ENCODE measurements at places on chromosomes 3 and 15.

DNA sequence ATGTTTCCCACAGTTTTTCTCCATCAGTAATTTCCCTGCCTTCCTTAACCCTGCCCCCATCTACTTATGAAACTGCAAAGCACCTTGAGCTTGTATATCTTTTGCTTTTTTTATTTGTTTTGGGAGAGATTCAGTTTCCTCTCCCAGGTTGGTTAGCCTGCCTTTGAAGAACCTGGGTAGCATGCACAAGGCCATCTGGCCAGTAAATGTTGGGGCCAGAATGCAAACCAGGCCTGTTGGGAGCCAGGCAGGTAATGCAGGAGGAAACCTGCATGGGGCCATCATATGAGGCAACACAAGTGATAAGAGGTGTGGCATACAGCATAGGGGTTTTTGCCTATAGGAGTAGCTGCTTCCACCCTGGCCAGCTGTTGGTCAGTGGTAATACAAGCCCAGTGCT lies 17.7 kb downstream of the SYNPR start:
- no peak for DNase-seq

GRCh38 chr15:100941536-100941935 lies 22.4 kb downstream of the LRRK1 start:
- DNase-seq: no peak

DNA sequence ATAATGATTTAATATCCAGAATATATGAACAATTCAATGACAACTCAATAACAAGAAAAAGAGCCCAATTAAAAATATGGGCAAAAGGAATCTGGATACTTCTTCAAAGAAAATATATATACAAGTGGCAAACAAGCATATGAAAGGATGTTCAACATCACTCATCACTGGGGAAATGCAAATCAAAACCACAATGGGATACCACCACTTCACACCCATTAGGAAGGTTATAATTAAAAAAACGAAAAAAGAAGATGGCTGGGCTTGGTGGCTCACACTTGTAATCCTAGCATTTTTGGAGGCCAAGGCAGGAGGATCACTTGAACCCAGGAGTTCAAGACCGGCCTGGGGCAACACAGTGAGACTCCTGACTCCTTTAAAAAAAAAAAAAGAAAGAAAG lies 4.1 kb downstream of the CCDC12 start:
- DNase-seq: no peak

GRCh38 chr15:87672309-87673288 lies 583.9 kb downstream of the NTRK3 start:
- DNase-seq: peak; percentile 18

- DNase-seq: peak; percentile 92
These were observed at the start of gene ADAMTS7 for GRCh38 chr15:78811124-78811824. Gene ADAMTS7, minus strand, starts transcription at chr15:78811464. Its CDS starts 244 bp downstream, at chr15:78811220.

GRCh38 chr3:100048248-100048647 lies 66.1 kb downstream of the FILIP1L start:
- DNase-seq: no peak

DNA sequence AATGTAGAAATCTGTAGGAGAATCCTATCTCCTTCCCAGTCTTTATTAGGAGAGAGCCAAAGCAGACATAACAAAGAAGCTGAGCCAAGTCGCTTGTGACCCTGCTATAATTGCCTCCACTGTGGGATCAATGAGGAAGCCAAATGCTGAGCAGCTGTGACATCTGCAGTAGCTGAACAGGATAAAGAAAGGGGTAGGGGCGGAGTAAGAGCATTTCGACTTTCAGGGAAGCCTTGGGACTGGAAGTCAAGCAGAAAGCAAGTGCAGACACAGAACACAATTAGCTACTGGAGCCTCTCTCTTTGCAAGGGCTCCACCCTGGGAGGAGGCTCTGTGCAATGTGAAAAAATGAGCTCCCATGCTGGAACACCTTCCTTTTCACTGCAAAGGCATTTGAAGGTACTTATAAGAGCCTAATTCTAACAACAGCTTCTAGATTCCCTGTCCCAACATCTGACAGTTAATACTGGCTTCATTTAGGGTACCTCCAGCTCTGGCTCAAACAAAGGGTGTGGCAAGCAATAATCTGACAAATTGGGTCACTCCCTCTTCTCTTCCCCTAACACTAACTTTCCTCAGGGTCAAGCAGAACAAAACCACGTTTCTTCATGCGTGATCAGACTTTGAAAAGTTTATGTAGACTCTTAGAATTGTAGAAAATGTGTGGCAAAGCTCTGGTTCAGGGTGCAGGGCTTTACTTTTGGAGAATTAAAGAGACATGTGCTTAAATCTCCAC lies 166.4 kb downstream of the CADPS start:
- DNase-seq: no peak

GRCh38 chr3:67048715-67049074 lies 50.6 kb downstream of the KBTBD8 start:
- no peak for DNase-seq

DNA sequence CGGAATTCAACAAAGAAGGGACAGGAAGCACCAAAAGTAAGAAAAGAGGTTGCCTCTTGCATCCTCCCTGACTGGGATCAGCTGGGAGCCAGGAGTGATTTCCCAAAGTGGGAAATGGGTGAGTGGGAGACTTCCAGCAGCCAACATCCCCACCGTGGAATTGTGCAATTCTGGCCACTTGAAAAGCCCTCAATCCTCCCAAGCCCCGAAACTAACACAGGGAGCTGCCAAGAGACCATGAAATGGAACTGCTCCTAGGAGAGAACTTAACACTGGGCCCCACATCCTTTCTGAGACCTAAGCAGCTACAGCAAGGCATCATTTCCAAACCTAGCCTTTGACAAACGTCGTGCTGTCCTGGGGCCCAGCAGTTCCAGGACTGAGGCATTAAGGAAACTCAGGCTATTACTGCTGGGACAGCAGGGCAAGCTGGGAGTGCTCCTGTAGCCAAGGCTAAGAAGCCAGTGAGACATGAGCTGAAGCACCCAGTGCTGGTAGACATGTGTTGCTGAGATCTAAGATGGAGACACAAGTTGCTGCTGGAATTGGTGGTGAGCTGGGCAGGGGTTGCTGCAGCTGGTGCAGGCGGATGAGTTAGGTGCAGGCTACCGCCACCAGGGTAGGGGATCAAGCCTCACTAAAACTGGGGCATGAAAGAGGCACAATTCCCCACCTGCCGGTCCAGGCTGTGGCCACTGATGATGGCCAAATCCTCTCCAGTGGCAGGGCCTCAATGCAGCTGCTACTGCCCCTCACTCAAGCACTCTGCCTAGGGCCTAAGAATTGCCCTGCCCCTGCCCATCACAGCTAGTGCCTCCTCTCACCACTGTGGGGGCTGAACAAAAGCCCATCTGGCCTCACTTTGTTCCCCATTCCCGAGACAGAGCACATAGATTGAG lies 43.9 kb downstream of the ALDH1A2 start:
- no peak for DNase-seq

GRCh38 chr15:74010929-74011540 lies 16.5 kb downstream of the PML start:
- no peak for DNase-seq

GRCh38 chr15:34701536-34701935 lies 53.3 kb downstream of the GJD2 start:
- DNase-seq: no peak

- no peak for DNase-seq
These were observed 9.5 kb downstream of the CA12 start for GRCh38 chr15:63372018-63372705.

Data from right kidney (tissue), 9 donors.